ENCODE measurements at places on chromosomes 12 and 14.

DNA sequence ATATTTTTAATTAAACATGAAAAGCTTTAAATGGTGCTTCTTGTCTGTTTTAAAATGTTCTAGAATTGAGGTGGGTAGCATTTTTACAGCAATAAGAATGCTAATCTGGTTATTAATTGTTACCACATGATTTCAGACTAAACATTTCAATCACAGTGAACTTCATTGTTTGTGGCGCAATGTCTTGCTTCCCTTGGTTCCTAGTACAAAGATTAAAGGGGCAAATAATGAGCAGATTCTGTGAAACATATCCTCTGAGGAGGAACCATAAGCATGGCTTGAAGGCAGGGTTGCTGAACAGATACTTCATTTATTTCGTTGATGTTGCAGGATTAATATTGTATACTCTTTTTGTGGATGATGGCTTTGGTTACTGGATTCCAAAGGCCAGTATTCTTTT is 162.1 kb downstream of the FUT8 start:
- DNase-seq = no peak

GRCh38 chr14:35890308-35890707 is 64.2 kb downstream of the BRMS1L start:
- no peak for DNase-seq

DNA sequence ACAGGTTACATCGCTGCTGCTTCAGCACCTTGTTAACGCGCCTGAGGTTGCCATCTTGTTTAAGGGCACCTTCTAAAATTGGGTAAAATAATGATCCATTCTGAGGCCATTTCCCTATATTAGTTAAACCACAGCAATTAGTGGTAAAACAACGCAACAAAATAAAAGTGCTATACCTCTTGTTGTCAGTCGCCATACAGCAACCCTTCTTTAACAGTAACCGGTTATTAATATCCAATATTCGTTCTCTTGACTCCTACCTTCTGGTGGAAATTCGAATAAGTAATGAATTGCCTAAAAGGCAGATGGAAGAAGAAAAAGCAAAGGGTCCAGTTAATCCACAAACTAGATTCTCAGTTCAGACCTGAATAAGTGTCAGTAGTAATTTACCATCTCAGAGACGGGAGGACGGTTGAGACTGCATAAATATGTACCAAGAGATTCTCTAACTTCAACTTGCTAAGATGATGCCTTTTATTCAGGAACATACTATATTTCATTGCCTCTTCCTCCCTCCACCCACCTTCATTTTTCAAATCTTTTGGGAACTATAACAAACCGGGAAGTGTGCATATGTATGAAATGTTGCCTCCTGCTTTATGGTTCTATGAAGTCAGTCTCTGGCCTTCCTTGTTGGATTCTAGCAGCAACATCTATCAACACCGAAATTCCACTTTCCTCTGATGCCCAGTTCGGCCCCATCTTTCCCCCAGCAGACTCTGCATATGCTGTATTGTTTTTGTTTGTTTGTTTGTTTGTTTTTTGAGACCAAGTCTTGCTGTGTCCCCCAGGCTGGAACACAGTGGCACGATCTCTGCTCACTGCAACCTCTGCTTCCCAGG is 824 bp upstream of the PSMB5 start:
- no peak for DNase-seq

DNA sequence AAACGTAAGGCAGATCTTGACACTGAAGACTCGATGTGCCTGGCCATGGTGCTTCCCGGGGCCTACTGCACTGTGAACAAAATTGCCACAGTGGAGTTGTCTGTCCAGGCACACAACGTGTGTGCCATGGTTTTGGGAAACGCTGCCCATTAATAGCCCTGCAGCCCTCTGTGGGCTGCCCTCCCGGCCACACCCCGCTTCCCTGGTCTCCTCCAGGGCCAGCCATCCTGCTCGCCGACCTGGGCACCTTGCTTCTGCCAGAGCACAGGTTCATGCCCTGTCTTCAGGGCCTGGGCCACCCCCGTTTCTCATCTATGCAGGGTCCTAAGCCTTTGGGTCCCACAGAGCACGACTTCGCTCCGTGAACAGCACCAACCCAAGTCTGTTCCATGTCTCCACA is 18.9 kb downstream of the MEG3 start:
- DNase-seq = no peak

DNA sequence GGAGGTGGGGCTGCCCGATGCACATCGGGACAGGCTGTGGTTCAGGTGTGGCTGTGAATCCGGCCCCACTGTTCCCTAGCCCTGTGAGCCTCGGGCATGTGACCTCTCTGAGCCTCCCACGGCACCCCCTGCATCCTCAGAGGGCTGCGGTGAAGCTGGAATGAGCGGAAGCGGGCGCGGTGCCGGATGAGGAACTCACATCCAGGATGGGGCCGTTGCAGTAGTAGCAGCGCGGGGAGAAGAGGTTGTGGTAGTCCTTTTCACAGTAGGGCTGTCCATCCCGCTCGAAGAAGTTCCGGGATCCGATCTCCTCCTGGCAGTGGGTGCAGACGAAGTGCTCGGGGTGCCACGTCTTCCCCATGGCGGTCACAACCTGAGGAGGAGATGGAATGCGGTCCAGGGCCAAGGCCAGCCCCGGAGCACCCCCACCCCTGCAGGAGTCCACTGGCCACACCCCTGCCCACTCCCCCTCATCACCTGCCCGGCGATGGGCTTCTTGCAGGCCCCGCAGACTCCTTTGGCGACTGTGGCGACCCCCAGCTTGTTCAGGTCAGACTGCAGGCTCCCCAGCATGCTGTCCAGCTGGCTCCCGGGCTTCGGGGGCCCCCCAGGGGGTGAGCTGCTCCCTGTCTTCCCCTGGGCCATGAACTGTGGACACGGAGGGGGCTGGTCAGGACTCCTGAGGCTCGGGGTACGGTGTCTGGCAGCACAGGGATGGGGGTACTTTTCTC is 13.9 kb upstream of the RPLP0 start:
- no peak for DNase-seq

- DNase-seq = no peak
These were observed 26.0 kb upstream of the WSCD2 start for GRCh38 chr12:108103087-108103486.

- DNase-seq = no peak
These were observed 233.6 kb upstream of the ARHGAP5 start for GRCh38 chr14:31843361-31844091.
